ENCODE measurements at places on chromosomes 4 and X.

- no peak for DNase-seq
These were observed 311.2 kb upstream of the GATB start for GRCh38 chr4:152072001-152072485.

DNA sequence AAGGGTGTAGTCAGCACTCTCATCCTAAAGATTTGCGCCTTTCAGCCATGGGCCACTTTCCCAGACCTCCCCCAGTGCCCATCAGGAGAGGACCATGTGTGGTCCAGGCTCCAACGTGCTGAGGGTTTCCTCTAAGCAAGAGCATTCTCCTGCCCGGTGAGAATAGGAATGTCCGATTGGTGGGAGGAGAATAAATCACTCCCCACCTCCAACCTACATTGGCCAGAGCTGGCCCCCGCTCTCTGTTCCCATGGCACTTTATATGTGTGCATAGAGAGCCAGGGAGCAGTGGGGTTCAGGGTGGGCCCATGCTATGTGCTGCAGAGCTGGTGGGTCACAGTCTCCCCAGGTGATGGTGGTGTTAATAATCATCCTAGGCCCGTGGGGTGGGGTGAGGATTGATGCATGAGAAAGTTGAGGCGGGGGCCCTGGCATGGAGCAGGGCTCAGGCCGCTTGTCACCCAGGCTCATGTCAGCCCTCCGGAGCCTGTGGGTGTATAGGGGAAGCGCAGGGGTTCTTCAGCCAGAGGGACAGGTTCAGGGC lies 6.8 kb upstream of the SORCS2 start:
- DNase-seq, result no peak

DNA sequence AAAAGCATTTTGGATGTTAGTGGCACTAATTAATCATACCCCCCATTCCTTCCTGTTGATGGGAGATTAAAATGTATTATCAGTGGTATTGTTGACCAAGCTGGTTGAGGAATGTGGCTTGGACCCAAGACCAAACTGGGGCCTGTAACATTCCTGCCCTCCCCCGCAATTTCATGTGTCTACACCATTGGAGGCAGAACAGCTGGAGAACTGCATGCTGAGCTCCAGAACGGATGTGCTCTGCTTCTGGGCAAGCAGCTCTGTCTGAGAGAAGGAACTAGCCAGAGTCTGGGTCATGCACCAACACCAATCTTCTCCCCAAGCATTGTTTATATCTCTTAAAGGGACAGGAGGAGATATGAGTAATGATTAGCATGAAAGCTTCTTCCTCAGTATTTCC lies 185.5 kb downstream of the CEP135 start:
- no peak for DNase-seq

DNA sequence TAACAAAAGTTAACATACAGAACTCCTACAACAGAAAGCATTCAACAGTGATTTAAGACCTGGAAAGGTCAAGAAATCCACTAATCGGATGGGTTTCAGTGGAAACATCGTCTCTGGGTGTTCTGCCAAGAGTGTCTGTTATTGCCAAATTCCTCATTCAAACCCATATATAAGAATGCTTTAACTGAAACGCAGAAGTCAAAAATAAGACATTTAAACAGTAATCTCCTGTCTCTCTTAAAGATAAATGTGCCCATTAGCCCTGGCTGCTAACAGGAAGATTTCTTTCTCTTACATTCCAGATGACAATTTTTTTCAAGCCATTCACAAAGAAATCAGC lies 31.5 kb downstream of the DCTD start:
- no peak for DNase-seq

DNA sequence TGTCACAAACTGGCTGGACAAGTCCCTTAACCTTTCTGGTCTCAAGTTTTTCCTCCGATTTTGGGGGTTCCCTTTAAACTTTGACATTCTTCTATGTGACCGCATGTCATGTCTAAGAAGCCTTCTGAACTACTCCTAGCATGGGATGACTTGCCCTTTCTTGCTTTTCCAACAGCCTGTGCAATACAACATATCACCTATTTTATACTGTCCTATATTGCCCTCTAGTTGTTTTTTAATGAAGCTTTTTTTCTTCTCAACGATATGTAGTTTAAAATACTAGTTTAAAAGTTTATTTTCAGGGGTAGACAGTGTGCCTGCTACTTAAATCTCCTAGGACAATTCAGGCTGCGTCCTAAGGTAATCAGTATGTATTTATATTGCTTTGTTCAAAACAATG lies 1.0 kb upstream of the IGBP1 start:
- DNase-seq, result no peak

- no peak for DNase-seq
These were observed 113.6 kb downstream of the NFKB1 start for GRCh38 chr4:102614801-102615200.

DNA sequence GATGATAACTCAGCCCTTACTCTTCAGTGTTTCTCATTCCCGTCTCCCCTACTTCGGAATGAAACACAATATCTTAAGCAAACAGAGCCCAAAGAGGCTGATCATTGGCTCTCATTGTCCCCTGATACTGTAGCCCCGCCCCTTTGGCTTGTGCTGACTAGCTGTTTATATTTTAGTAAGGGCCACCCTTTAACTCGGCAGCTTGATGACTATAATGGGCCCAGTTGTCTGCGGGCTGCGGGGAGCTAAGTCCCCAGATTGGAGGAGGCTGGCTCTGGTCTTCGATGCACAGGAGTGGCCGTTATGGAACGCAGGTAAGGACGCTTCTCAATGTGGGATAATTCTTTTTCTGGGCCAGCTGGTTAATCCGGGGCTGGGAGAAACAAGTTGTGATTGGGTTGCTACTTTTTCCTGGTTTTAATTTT lies at the start of gene TRIM2:
TSS of gene TRIM2 (plus strand) at position 197 of the 425 bp plus-strand sequence. CDS start at position 285, 88 bp downstream.
- DNase-seq, result no peak

- no peak for DNase-seq
These were observed 38.9 kb downstream of the GATB start for GRCh38 chr4:151721916-151722315.

DNA sequence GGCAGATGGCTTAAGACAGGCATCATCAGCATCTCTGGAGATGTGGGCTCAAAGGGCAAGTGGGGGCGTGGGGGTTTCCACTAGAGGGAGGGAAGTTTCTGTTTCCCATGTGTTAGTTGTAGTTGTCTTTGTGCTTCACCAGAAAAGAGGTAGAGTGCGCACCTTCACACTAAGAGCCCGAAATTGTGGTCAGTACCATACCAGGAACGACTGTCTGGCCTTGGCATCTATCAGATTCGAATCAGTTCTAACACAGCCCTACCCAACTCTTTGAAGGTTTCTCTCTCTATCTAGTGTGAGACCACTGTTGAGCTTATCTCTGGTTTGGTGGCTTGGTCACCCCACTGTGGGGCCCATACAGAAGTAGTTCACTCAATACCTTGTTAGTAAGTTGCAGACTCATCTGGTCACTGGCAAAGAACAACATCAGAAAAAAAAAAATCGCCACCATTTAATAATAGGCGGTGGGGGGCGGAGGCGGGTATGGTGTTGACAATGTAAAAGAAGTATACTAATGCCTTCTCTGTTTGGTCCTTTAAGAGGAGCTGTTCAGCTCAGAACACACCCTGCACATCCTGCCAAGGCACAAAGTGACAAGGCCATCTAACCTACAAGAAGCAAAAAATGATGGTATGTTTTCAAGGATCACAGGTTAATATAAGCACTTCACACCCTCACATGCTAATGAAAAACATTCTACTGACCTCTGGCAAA lies 71.1 kb downstream of the NYX start:
- DNase-seq, result no peak

DNA sequence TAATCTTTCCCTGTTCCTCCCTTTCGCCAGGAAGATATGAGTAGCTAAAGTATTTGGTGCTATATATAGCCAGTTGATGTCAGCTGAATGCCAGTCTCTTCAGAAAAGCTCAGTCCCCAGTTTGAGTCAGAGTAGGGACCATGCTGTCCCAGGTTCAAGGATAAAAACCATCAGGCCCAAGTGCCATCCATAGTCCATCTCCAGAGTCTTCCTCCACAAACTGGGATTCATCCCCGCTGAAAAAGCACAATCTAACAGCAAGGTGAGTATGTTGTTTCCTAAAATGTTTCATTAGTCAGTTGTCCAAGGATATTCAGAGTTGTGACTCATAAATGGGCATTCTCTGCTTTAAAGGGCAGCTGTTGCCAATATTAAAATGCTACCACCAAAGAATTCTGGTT lies at the start of gene MYOZ2:
TSS of gene MYOZ2 (plus strand) at position 112 of the 401 bp plus-strand sequence. CDS start 694 bp downstream, outside the sequence.
- no peak for DNase-seq

DNA sequence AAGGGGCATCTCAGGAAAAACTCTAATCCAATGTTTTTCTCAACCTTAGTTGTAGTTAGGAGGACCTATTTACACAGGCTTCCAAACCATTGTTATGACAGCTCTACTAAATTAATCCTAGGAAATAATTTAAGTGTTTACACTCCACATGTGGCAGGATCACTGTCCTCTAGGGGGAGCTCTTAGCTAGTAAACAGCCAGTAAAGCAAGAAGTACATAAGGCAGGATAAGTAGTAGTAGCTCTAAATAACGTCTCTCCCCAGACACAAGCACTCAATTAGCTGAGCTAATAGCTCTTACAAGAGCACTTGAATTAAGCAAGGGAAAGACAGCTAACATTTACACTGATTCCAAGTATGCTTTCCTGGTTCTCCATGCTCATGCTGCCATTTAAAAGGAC lies 37.3 kb downstream of the NUDT11 start:
- DNase-seq, result no peak

GRCh38 chrX:108396986-108397385 lies 41.2 kb downstream of the COL4A6 start:
- DNase-seq, result no peak

DNA sequence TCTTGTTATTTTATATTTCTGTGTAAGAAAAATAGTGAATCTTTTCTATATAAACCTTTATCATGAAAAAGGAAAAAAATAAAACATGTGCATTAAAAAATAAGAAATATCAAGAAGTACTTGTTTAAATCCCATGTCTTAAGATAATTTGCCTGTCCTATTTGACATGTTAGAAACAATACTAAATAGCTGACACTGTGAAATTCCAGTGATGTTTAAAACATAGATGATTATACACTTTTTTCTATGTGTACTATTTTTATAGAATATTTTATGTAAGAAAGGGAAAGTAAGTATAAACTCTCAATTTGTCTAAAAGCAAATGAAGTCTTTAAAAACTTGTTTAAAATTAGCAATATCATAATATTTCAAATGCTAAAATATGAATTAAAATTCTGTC lies 543.2 kb upstream of the ATOH1 start:
- no peak for DNase-seq

GRCh38 chr4:83267830-83268475 lies 16.6 kb downstream of the COQ2 start:
- DNase-seq, result no peak

DNA sequence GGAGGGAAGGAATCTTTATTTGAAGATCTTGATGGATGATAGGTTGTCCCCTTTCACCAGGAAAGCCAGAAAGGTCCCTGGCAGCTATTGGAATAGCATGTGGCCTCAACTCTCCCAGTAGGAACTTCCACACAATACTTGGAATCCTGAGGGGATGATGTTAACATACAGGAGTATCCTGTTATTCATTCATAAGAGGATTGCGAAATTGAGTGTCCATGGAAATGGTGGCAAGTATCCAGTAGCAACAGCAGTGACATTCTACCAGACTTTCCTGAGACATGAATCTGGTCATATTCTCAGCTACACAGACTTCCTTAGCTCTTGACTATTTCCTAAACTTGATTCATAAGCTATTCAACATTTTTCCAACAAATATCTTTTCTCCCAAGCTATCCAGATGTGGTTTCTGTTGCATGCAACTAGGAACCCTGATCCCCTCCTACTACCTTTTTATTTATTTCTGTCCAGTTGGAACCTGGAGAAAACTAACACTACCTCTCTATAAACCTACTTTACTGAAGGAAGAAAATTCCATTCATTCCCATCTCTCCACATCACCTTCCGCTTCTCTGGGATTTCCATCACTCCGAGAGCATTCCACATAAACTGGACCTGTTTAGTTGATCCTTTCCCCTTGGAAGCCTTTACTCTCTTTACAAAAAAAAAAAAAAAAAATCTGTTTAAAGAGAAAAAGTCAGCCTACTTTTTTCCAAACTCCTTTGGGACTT lies 101.8 kb downstream of the ANXA5 start:
- DNase-seq, result no peak

DNA sequence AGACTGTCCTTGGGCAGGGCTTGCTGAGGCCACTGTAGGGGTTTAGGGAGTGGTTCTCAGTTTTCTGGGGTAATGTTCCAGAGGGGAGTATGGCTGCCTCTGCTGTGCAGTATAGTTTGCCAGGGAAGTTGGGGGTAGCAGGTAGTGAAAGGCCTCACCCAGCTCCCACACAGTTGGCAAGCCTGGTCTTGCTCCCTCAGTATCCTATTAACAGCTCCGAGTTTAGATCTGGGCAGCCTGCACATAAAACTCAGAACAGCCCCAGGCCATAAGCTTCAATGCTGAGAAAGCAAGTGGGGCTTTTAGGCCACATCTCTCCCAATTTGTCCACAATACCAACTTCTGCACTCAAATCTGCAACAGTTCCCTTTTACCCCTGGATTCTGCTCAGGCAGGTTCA lies 205.2 kb downstream of the GALNTL6 start:
- no peak for DNase-seq

DNA sequence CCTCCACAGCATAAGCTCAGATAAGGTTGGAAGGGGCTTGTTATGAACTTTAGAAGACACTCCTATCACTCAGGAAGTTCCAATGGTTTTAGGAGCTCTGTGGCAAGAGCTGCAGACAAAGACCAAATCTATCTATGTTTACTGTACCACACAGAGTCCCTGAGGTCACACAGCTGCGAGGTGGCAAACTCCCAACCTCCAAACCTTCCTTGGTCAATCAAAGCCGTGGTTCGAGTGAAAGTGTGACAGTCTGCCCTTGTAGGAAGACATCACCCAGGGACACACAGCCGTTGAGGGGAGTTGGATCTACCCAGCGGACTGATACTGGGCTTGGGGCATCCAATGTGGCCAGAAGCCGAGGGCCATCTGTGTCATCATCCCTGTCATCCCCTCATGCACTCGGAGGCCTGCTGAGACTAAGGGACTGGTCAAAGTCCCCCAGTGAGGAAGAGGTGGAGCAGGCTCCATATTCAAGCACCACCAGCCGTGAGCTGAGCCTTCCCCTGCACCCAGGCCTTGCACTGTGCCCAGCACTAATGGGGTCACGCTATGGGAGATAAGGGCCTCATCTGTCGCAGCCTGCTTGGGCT lies 26.8 kb downstream of the MAN2B2 start:
- no peak for DNase-seq

- no peak for DNase-seq
These were observed 238.9 kb downstream of the SLC7A11 start for GRCh38 chr4:138003248-138003647.

GRCh38 chr4:123585111-123585510 lies 188.5 kb downstream of the SPRY1 start:
- DNase-seq, result no peak

GRCh38 chr4:75922588-75922987 lies 18.2 kb downstream of the NAAA start:
- no peak for DNase-seq

DNA sequence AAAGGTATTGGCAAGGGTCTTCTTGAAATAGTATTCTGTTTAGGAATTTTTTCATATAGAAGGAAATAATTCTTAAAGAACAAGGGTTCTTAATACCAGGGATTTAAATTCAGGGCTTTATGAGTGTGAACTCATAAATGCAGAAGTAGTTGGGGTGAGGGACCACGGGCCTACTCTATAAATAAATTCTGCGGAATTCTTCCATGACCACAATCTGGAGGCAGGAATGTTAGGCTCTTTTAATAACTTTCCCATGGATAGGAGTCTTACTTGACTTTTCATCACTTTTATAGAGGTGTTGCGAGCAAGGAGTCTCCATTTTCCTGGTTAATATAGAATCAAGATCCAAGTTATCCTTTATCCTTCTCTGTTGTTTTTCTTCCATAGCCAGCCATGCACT lies 76.7 kb upstream of the SLC4A4 start:
- DNase-seq, result no peak

- no peak for DNase-seq
These were observed 50.3 kb downstream of the SH3RF1 start for GRCh38 chr4:169220447-169220846.

All from DMS79 treated with DMSO at 0.1 percent for 48 hours (cell line).